ENCODE measurements at places on chromosomes 12 and 14.

- DNase-seq, result no peak
Measured at GRCh38 chr14:82421286-82421685, 887.6 kb upstream of the SEL1L start.

GRCh38 chr12:6133642-6134041 lies 9.2 kb upstream of the VWF start:
- no peak for DNase-seq

GRCh38 chr12:2409656-2410265 lies 357.0 kb downstream of the CACNA1C start:
- no peak for DNase-seq

GRCh38 chr12:108832730-108833354 lies 24.5 kb downstream of the SSH1 start:
- DNase-seq, result no peak

DNA sequence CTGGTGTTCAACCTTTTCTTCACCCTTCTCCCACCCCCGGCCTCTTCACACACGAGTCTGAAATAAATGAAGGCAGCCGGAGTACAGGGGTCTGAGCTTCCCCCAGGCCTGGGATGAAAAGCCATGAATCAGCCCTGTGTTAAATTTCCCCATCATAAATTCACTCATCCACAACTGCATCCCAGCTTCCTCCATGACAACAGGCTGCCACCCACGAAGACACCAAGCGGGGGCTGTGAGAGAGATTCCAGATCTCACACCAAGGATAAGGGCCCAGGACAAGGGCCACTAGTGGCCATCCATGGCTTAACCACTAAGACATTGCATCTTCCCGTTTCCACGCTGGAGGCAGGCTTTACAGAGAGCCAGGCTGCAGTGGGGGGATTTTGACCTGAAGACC lies 93.9 kb upstream of the NCOR2 start:
- no peak for DNase-seq

DNA sequence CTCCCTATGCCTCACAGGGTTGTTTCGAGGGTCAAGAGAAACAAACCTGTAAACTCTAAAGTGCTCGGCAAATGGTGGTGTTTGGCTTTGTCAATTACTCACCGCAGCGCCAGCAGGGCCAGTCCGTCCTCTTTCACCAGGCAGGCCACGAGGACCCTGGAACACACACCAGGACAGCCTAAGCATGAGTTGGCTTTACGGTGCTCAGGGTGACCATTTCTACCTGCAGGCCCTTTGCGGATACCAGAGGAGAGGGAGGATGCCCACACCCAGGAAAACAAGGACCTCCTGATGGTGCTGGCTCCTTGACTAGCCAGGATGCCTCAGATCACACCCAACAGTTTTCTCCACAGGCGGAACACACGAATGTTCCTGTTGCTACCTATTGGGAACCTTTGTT lies 11.5 kb downstream of the COL2A1 start:
- DNase-seq, result no peak

DNA sequence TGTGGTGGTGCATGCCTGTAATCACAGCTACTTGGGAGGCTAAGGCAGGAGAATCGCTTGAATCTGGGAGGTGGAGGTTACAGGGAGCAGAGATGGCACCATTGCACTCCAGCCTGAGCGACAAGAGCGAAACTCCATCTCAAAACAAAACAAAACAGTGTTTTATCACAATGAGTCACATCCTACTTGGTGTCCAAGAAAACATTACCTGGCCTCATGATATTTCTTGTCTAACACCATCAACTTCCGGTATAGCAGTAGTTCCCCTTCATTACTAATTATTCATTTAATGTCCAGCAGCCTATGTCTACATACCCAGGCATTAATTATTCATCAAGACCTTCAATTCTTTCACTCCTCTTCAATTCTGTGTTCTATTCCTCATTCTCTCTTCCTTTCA lies 115.5 kb downstream of the CCDC59 start:
- no peak for DNase-seq

- DNase-seq, result no peak
Measured at GRCh38 chr14:71720978-71721624, 211.1 kb upstream of the RGS6 start.

GRCh38 chr14:81743605-81744004 lies 210.0 kb upstream of the SEL1L start:
- DNase-seq, result no peak

DNA sequence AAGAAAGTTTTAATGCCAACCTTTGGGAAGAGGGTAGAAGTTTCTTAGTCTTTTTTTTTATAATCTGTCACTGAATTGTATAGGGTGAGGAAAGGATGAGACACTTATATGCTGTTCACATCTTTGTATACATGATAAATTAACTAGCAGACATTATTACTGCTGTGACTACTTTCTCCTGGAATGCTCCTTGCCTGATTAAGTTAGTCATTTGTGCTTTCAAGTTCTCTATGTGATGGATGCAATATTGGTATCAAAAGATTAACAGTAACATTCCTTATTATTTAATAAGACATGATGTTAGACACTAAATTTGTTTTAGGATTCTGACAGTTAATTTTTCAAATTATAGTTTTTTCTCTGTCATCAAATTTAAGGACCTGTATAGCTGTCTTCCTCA lies 223.4 kb upstream of the GARIN2 start:
- DNase-seq, result no peak

GRCh38 chr14:100225169-100225568 lies 13.8 kb upstream of the YY1 start:
- no peak for DNase-seq

DNA sequence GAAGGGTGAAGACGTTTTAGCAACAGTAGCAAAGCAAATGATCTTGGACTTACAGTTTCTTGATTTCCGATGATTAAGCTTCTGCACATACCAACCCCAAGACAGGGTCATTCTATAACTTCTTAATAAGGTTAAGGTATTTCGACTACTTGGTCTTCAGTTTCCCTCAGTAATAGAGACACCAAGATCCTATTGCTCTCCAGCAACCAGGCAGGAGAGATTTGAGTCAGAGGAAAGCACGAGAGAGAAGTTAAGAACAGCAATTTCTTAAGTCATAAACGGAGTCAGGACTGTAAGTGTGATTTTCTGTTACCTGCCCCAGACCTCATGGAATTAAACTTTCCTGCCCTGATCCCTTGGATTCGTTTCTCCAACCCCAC lies 215.6 kb downstream of the TTC8 start:
- DNase-seq, result no peak

DNA sequence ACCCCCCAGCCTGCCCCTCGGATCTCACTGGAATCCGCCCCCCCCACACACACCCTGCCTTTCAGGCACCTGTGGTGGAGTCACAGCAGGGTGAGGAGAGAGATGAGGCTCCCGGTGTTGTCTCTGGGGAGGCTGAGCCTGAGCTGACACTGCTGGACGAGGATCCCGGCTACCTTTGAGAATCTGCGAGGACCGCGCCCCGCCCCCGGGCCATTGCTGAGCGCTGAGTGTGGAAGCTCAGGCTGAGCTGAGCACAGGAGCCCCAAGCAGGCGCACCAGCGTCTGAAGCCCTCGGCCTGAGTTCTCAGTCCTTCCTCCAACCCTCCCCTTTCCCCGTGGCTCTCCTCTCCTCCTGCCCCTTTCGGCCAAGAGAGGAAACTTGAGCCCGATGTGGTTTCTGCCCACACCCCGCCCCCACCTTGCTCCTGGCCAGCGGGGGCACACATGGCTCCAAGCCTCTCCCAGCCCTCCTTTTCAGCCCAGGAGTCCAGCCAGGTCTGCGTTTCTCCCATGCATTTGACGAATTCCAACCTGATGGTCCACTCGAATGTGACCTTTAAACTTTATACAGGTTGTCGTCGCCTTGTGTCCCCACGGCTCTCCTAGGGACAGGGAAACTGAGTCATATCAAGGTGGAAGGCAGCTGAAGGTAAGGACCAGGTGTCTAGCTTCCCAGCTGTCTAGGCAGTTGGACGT lies at the start of gene NFE2:
TSS of gene NFE2 (minus strand) at position 284 of the 696 bp plus-strand sequence. CDS start 5,767 bp downstream, outside the sequence.
- DNase-seq, result peak; percentile 42

GRCh38 chr12:124188084-124188483 lies 106.8 kb upstream of the RFLNA start:
- DNase-seq, result no peak

DNA sequence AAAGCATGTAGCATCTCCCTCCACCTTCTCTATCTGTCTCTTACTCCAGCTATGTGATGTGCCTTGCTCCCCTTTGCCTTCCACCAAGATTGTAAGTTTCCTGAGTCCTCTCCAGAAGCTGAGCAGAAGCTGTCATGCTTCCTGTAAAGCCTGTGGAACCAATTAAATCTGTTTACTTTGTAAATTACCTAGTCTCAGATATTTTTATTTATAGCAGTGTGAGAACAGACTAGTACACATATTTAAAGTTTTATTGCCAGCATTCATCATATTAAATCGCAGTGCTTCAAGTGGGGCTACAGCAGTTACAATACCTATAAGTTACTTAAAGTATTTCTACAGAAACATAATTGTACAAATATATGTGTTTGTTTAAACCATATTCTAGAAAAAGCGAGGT lies 973.1 kb downstream of the SLC16A7 start:
- DNase-seq, result no peak

GRCh38 chr14:54322246-54322645 lies 74.6 kb upstream of the CDKN3 start:
- DNase-seq, result no peak

- DNase-seq, result no peak
Measured at GRCh38 chr12:92466391-92467305, 236.1 kb upstream of the PLEKHG7 start.

DNA sequence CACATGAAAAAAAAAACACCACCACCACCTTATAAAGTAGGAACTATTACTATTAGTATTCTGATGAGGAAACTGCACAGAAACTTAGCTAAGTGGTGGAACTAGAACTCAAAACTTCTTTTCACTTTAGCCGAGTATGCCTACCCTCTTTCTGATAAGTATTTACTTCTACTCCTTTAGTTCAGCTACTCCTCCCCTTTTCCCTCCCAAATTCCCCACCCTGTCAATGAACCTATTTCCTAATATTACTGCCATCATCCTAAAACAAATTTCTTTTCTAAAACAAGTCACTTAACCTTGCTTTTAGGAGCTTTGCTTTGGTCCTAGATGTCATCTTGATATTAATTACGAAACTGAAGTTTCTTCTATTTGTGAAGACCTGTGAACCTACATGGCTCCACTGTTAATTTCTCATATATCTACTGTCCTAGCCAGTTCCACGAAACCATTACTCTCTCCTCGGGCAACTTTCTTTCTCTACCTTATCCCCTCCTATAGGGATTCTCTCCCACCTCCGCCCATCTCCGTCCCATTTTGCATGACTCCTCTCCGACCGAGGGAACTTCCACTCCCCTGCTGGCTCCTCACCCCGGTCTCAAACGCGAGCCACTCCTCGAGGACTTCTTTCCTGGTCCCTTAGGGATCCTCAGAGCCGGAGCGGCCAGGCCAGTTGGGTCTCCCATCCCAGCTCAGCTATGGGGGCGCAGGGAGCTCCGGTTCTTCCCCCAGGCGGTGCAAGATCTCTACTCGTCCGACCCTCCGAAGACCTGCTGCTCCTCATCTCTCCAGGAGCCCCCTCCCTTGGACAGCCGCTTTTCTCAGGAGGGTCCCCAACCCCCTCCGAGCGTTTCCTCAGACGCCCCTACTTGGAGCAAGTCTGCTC lies 1.1 kb downstream of the NUMB start:
- peak; percentile 36 for DNase-seq

- DNase-seq, result no peak
Measured at GRCh38 chr12:67426067-67426466, 156.9 kb downstream of the CAND1 start.

- no peak for DNase-seq
Measured at GRCh38 chr12:79617696-79618095, 73.1 kb downstream of the PAWR start.

DNA sequence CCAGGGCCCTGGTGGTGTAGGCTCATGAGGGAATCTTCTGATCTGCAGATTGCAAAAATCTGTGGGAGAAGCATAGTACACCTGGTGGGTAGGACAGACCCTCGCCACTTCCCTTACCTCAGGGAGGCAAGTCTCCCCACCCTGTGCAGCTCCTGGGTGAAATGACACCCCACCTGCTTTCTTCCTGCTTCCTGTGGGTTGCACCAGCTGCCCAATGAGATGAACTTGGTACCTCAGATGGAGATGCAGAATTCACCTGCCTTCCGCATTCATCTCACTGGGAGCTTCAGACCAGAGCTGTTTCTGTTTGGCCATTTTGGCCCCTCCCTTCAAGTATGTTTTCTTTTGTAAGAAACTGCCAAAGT lies 4.7 kb downstream of the CLEC2D start:
- peak; percentile 48 for DNase-seq

- DNase-seq, result no peak
Measured at GRCh38 chr14:92414690-92415445, 91.9 kb downstream of the SLC24A4 start.

DNA sequence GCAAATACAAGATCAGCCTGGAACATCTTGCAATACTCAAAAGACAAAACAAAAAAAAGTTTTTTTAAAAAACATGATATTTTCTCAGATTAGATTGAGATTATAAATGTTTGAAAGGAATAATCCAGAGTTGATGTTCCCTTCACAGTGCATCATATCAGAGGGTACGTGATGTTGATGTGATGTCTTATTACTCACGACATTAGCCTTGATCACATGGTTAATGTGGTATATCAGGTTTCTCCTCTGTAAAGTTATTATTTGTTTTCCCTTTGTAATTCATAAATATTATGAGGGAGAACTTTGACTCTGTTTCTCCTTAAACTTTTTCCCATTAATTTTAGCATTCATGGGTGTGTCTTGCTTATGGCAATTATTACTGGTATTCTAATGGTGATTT lies 26.6 kb downstream of the LIMA1 start:
- no peak for DNase-seq

All from activated T-cell treated with anti-CD3 and anti-CD28 coated beads, Interleukin-2, amount 50 U/mL, for 1 hour (primary cell).